ENCODE measurements at places on chromosomes 2 and 18. TPM values are rescaled to one million over a fixed set of nuclear protein-coding genes. Genes with fewer than 3 reads are reported as not detected.

The GRHL1 gene
- total RNA-seq: 25.8 TPM

The TMEM127 gene
- 21.2 TPM for total RNA-seq

The DQX1 gene
- 0.28 TPM for total RNA-seq

The ABCG5 gene
- 0.10 TPM for total RNA-seq

The DIS3L2 gene
- total RNA-seq: 32.3 TPM

The POTEJ gene
- 0.10 TPM for total RNA-seq

The RRM2 gene
- total RNA-seq: 18.8 TPM

The LIMS4 gene
- total RNA-seq: 2.6 TPM

The PROKR1 gene
- total RNA-seq: 2.2 TPM

The EML6 gene
- 6.9 TPM for total RNA-seq

The ARHGAP15 gene
- total RNA-seq: 53.1 TPM

The NETO1 gene
- total RNA-seq: 37.1 TPM

The RALB gene
- total RNA-seq: 60.4 TPM

The HOXD8 gene
- 12.9 TPM for total RNA-seq

The NCKAP5 gene
- total RNA-seq: 8.9 TPM

The L3MBTL4 gene
- total RNA-seq: 11.5 TPM

The SIX3 gene
- total RNA-seq: not detected

The ALPI gene
- not detected for total RNA-seq

The CTAGE1 gene
- total RNA-seq: not detected

The NBEAL1 gene
- total RNA-seq: 31.1 TPM

The C1QL2 gene
- 0.11 TPM for total RNA-seq

The SPIRE1 gene
- total RNA-seq: 46.9 TPM

The ACVR1C gene
- total RNA-seq: 1.9 TPM

The DHX57 gene
- total RNA-seq: 31.8 TPM

The PLEK gene
- total RNA-seq: 7.2 TPM

The TRABD2A gene
- 2.9 TPM for total RNA-seq

The IL36B gene
- not detected for total RNA-seq

The CRYGD gene
- total RNA-seq: 1.2 TPM

The SCN2A gene
- 24.2 TPM for total RNA-seq

The ST3GAL5 gene
- total RNA-seq: 83.2 TPM

The FHOD3 gene
- total RNA-seq: 30.0 TPM

The GPD2 gene
- 54.8 TPM for total RNA-seq

The HAAO gene
- 12.7 TPM for total RNA-seq

The ANO7 gene
- 1.5 TPM for total RNA-seq

The VRK2 gene
- total RNA-seq: 11.0 TPM

The PLEKHA3 gene
- total RNA-seq: 13.3 TPM
